NCI-H2081 (cell line): ENCODE measurements at places on chromosomes 4 and X.

DNA sequence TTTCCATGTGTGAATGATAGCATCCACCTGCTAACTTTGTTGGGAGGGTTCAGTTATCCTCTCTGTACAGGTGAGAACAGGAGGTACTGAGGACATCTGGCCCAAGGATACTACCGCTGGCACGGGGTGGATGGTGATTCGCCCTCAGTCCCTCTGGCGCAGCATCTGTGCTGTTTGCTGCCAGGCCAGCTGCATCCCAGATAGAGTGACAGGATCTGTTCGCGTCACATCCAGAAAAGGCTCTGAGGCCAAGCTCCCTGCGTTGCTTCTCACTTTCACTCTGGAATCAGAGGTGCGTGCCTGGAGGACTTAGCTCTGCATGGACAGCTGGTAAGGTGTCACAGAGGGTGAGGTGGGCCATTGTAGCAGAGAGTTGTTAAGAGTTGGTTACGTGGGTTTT lies 95.4 kb downstream of the TBL1X start:
- no peak for DNase-seq

DNA sequence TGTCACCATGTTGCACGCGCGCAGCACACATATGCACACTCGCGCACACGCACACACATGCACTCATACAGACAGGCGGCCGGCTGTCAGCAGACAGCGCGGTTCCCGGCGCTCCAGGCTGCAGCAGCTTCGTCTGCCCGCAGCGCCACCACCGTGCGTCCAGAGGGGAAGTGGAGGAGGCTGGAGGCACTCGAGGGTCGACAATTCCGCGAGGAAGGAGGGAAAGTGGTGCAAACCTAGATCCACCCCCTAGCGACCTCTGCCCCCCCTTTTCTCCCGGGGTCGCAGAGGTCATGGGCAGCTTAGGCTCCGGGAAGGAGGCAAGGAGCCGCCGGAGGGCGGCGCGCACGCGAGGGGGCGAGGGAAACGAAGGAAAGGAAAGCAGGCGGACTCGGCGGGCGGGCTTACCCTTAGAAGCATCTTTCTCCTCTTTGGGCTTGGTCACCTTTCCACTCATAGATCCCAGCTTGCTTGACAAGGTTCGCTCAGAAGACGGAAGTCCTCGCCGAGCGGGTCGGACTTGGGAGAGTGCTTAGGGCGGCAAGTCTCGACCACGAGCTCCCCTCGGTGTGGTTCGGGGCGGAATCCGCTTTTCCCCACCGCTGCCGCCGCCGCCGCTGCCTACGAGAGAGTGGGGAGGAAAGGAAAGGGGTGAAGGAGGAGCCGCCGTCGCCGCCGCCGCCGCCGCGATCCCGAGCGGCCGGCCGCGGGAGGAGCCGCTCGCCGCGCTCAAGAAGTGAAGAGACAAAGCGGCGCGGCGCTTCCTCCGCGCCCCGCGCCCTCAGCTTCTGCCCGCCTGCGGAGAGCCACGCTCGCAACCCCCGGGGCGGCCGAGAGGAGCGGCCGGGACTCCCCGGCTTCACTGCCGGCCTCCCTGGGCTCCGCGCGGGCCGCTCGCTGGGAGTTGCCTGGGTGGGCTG lies 326.6 kb upstream of the F9 start:
- no peak for DNase-seq

DNA sequence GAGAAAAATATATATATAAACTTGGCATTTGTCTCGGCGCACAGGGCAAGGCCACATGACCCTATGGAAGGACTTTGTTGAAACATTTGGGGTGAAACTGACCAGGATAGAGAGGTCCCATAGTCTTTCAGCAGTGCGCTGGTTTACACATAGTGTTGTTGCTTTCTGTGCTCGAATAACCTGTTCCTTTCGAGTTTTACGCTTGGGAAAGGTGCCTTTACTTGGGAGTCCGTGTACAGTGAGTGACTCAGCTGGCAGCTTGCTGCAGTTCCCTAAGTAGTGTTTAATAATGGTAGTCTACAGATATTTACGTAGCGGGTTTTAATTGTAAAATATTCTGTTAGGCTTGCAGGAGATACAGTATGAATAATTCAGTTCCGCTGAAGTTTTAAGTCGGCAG lies 578 bp downstream of the APOOL start:
- peak; percentile 8 for DNase-seq

DNA sequence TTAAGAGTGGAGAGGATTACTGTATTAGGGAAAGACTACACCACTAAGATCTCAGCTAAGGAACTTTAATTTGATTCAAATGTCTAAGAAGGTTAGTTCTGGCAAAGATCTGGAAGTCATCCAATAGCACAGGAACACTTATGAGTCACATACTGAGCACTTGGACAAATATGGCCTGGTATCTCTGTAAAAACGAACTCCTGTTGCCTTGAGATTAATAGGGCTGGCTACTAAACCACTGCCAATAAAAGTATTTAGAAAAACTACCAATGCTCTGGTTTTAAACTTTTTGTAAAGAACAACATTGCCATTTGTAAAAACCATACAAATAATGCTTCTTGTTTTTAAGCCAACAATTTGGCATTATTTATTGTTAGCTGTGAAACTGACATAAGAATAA lies 70.5 kb downstream of the SEC24D start:
- no peak for DNase-seq

DNA sequence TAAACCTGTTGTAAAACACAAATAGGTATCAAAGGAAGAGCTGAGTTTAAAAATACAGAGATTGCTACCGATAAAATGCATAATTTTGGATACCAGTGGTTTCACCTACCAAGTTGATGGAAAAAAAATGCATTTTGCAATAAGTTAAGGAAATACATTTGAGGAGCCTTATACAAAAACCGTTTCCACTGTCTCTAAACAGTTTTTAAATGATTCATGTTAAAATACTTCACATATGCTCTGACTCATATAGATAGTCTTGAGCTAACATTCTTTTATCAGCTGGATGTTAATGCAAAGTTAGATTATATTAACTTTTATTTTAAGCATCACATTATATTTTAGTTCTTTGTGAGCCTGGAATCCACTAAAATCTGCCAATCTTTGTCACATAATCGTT lies 50.6 kb upstream of the ANKRD17 start:
- DNase-seq: no peak

- DNase-seq: no peak
These were observed 166.7 kb upstream of the SH3RF1 start for GRCh38 chr4:169437299-169438047.

GRCh38 chrX:56499372-56499771 lies 64.1 kb upstream of the UBQLN2 start:
- DNase-seq: no peak

GRCh38 chrX:23136816-23137215 lies 137.1 kb downstream of the DDX53 start:
- no peak for DNase-seq

GRCh38 chr4:53362093-53362492 lies 3.8 kb downstream of the SCFD2 start:
- DNase-seq: peak; percentile 1

GRCh38 chrX:133546441-133546840 lies 131.2 kb upstream of the GPC4 start:
- DNase-seq: no peak

DNA sequence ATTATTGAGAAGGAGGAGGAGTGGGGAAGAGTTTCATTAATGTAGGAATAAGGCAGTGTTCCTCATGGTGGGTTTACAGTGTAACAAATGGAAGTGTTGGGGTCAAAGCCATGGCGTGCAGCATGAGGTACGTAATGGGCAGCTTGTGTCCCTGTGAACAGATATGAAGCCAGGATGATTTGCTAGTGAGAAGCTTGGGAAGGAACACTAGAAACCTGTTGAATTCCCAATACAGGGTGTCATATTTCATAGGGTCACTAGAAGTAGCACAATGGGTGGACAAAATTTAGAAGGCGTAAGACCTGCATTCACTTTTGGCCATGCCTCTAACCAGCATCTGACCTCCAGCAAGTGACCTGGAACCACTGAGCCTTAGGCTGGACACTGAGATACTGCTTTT lies 6.8 kb downstream of the PYURF start:
- DNase-seq: no peak

DNA sequence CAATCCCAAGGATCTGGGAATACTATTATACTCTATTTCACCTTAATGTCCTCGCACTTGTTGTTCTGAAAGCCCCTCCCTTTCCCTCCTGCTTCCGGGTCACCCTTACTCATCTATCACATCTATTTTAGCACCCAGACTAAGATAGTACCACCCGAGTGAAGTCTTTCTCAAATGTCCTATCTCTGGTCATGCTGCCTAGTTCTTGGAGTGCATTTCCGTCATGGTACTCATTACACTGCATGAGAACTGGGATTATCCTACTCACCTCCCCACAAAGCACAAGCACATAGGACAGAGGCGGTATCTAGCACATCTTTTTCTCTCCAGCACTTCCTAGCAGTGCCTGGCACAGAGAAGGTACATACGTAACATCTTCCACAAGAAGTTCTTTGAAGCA lies 944.4 kb upstream of the FTHL17 start:
- no peak for DNase-seq

GRCh38 chrX:104270916-104271512 lies 16.3 kb upstream of the ESX1 start:
- peak; percentile 76 for DNase-seq

GRCh38 chrX:113522814-113523213 lies 682.2 kb upstream of the AMOT start:
- DNase-seq: no peak

DNA sequence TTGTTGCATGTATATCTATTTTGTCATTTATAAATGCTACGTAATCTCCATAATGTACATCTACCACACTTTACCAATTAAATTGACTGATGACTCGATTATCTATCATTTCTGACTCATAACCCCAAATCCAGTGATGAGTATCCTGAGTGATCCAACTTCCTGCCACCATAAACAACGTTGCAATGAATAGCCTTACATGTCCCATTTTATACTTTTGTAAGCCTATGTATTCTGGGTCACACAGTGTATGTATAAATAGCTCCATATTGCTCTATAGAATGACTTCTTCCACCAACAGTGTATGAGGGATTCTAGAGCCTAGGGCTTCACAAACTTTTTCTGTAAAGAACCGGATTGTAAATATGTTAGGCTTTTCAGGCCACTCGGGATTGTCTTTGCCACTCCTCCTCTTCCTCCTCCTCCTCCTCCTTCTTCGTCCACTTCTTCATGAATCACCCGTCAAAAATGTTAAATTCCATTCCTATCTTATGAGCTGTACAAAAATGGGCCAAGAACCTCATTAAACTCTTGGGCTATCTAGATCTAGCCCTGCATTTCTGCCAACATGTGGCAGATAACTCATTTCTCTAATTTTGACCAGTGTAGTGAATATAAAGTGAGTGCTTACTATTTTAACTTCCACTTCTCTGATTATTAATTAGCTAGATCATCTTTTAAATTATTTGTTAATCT lies 672.2 kb upstream of the AMOT start:
- DNase-seq: no peak

GRCh38 chr4:98601708-98602107 lies 56.7 kb downstream of the TSPAN5 start:
- DNase-seq: no peak

GRCh38 chr4:76951672-76952010 lies 2.1 kb downstream of the SEPTIN11 start:
- no peak for DNase-seq

DNA sequence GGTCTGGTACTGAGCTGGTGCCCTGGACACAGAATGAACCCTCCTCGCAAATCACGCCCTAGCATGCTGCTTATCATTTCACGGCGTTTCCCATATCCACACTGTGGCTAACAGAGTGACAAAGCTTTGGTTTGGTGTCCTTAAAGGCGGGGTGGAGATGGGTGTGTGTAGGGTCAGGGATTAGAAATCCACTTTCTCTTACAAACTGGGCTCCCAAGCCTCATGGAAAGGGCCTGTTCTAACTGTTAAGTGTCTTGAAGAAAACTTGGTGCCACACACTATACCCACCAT lies 735 bp upstream of the CHRDL1 start:
- DNase-seq: no peak

- DNase-seq: no peak
These were observed 98.9 kb downstream of the SYTL5 start for GRCh38 chrX:38105216-38105725.

GRCh38 chrX:124395145-124395880 lies 49.0 kb downstream of the SH2D1A start:
- no peak for DNase-seq

DNA sequence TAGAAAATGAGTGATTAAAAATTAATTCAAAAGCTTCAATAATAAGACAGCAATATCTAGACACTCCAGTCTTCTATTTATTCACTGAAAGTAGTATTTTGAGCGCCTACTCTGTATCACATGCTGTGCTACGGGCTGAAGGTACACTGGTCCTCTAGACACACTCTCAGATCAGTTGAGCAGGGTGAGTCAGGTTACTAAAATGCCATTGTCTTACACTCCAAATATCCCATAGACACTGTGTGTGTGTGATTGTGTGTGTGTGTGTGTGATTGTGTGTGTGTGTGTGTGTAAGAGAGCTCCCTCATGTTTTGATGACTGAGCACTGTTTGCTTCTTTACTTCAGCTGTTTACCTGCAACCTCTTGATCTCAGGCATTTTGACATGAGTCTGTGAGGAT lies 342.8 kb upstream of the BOD1L1 start:
- no peak for DNase-seq

- DNase-seq: no peak
These were observed 69.8 kb downstream of the SORCS2 start for GRCh38 chr4:7262134-7262533.

DNA sequence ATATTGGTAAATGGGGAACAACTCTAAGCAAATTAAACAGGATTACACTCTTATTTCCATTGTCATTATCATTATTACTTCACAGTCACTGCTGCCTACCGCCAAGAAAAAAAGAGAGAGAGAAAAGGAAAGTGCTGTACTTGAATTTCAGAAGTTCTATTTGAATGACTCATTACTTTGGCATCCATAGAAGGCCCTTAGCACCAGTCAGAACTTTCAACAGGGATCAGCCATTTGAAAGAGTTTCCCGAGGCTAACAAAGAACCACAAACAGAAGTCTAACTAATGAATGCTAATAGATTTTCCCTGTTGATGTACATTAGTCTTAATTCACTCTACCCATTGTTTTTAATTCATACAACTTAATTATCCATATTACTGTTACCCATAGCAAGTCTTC lies 116.3 kb downstream of the SHROOM4 start:
- DNase-seq: no peak

GRCh38 chr4:181517491-181517890 lies 725.7 kb upstream of the TENM3 start:
- DNase-seq: no peak

DNA sequence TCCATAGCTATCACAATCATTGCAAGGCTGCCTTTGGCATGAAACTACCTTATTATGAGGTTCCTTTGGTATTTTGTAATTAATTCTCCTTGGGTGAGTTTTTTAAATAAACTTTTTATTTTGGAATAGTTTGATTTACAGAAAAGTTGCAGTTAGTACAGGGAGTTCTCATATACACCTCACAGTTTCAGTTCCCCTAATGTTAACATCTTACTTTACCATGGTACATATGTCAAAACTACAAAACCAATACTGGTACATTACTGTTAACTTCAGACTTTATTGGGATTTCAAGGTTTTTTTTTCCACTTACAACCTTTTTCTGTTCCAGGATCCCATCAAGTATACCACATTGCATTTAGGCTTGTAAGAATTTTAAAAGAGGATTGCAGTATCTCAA lies 52.0 kb upstream of the RGN start:
- no peak for DNase-seq

- peak; percentile 52 for DNase-seq
These were observed 76.1 kb downstream of the HMGB2 start for GRCh38 chr4:173257732-173258717.

- DNase-seq: no peak
These were observed 275.4 kb upstream of the CPEB2 start for GRCh38 chr4:14726877-14727361.

- no peak for DNase-seq
These were observed 102.7 kb downstream of the VCX3A start for GRCh38 chrX:6432226-6432625.

GRCh38 chr4:26619784-26620183 lies 35.9 kb downstream of the TBC1D19 start:
- DNase-seq: no peak
